H54 (cell line): ENCODE measurements at places on chromosomes 1 and 21.

DNA sequence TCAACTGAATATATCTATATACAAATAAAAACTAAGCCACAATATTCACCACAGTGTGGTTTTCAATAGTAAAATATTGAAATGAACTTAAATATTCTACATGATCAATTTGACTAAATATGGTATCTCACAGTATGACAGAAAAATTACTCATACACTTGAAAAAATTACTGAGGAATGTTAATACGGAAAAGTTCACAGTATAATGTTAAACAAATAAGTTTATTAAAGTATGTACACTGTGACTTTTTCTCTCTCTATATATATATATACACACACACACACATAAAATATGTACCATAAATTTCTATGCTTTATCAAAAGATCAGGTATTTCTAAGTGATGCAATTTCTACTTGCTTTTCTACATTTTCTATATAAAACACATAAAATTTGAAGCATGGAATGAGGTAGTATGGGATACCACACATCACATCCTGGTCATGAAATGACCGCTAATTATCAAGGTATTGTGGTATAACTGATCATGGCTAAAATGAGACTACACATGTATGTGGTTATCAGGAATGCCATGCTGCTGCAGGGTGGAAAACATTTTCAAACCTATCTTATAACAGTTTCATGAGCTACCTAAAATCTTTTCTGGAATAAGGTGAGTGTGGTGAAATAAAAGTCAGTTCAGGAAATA is 102.3 kb downstream of the CDC42BPA start:
- DNase-seq, result no peak

GRCh38 chr1:244536316-244536715 is 75.2 kb downstream of the CATSPERE start:
- DNase-seq, result no peak

- DNase-seq, result no peak
Measured at GRCh38 chr1:69657971-69658370, 90.2 kb downstream of the LRRC7 start.

DNA sequence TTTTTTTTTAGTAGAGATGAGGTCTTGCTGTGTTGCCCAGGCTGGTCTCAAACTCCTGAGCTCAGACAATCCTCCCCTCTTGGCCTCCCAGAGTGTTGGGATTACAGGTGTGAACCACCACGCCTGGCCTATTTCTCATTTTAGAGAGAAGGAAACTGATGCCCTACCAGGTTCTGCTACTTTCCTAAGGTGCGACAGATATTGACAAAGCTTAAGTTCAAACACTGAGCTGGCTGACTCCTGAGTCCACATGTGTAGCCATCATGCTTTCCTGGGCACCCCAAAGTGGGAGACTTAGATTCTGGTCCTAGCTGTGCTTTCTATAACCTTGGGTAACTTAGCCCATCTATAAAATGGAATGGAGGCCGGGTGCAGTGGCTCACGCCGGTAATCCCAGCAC is 5.1 kb upstream of the TMEM222 start:
- DNase-seq, result no peak

DNA sequence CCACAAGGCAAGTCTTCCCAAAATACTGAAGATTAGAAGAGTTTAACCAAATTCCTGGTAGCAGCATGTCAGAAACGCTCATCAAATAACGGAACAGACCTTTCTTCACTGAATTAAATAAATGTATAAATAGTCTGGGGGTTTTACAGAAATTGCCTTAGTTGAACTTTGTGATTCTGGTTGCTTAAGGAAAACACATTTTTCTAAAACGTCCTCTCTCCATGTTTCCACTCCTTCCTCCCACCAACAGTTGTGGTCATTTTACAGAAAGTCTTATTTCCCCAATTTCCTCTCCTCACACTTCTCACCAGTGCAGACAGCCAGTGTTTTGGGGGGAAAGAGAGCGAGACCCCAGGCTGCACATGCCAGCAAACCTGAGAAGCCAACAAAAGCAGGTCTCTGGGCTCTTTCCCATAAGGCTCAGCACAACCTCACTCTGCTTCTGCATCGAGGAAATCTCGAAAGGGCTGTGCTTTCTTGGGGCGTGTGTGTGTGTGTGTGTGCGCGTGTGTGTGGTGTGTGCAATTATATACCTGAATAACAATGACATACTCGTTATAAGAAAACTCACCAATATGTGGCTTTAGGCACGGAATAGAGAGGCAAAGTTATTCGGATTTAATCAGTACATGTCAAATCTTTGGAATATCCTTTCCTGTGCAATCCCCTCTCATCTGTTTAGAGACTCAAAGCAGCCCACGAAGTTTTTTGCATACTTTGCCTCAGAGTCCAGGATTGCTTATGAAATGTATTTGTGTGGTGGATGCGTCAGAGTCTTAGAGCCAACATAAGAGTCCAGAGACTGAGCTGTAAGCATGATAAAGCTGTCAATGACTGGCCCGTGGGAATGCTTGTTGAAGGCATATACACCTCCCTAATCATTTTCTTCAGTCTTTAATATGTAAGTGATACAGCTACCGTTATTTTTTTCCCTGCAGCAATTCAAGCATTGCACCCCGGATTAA is 2.0 kb downstream of the KCNJ15 start:
- no peak for DNase-seq

GRCh38 chr1:150931773-150932172 is 5.6 kb downstream of the SETDB1 start:
- no peak for DNase-seq

GRCh38 chr1:243291292-243291691 is 35.5 kb downstream of the SDCCAG8 start:
- DNase-seq, result no peak

- DNase-seq, result no peak
Measured at GRCh38 chr1:176051902-176052518, 155.1 kb downstream of the COP1 start.

- peak; percentile 57 for DNase-seq
Measured at GRCh38 chr1:224542783-224543440, 73.2 kb upstream of the CNIH3 start.

DNA sequence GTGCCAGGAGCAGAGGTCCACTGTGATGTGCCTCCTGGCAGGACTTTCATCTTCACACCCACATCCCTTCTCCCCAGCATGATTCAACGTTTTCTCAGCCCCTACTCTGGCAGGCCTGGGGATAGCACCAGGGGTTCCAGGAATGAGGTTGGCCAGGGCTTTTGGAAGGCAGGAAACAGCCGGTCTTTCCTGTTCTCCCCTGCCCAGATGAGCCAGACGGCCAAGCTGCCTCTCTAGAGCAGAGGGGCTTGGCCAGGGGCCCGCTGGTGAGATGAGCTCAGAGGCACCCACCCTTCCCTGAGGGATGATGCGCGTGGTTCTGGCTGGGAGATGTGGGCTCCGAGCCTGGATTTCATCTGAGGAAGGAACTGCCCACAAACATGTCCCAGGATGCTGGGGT is 4.3 kb upstream of the MFAP2 start:
- peak; percentile 84 for DNase-seq

- DNase-seq, result no peak
Measured at GRCh38 chr1:150612014-150612345, 17.4 kb downstream of the ENSA start.

GRCh38 chr1:71269818-71270217 is 189.0 kb upstream of the ZRANB2 start:
- no peak for DNase-seq

DNA sequence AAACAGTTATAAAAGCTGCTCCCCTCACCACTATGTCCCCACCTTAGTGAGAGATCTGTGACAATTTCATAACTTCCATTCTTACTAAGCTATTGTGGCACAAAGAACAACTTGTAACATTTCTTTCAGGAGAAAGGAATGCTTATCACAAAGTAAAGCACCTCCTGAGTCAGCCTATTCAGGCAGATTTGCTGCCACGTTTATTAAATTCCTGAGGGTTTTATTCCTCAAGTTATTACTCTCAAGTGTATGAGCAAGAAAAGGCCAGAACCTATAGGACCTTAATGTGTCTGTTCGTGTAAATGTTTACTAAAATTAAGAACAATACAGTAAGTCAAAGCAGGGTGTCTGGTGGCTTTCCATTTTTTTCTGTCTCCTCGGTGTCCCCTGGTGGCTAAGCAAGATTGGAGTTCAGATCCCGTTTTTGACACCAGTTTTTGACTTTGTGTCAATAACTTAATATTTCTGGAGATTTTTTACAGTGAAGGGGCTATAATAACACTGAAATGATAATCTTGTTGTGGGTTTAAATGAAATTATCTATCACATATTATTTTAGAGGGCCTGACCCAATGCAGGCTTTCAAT is 1539.6 kb downstream of the BRINP3 start:
- no peak for DNase-seq

GRCh38 chr1:239282411-239282810 is 104.0 kb upstream of the CHRM3 start:
- no peak for DNase-seq

DNA sequence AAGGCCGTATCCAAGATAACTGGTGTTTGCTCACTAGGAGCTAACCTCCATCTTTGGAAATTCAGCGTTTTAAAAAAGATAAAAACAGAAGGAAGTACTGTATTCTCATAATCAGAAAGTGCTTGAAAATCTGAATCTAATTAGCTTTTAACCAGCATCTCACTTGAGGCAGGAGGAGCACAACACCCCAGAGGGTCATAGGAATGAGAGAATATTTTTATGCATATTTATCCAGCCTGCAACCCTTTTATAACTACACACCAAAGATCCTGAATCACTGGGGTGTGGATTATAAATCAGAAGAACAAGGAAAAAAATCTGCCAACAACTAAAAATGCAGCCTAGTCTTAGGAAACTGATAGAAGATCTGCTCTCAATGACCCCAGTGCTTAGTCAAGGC is 68.0 kb upstream of the PTCH2 start:
- DNase-seq, result no peak

DNA sequence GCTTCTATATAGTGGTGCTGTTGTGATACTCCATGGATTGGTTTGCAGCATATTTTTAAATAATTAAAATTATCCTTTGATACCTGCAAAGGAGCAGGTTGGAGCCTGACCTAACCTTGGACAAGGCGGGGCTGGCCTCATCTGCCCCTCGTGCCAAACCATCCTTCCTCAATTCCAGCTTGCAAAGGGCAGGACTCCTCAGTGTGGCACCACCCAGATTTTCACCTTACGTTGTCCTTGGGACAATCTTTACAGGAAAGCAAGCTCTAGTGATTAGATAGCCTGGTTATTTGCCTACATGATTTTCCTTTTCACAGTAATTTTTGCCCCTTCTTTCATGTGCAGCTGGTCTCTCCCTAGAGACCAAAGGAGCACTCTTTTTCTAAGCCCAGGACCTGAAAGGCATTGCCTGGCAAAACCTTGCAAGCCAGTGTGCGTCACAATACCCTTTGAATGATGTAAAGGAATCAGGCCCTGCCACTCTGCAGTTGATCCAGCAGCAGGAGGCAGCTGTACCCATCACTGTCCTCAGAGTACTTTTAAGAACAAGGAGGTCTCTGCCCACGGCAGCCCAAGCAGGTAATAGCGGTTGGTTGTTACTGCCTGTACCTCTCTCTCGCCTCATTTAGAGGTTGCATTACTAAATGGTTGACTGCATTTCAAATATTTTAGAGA is 99.4 kb downstream of the ADSS2 start:
- no peak for DNase-seq

- DNase-seq, result no peak
Measured at GRCh38 chr21:41545500-41546359, 37.8 kb upstream of the TMPRSS2 start.

- peak; percentile 47 for DNase-seq
Measured at GRCh38 chr1:44609412-44609767, 64.9 kb downstream of the TMEM53 start.

GRCh38 chr1:178498896-178499675 is 2.3 kb upstream of the CLEC20A start:
- no peak for DNase-seq

DNA sequence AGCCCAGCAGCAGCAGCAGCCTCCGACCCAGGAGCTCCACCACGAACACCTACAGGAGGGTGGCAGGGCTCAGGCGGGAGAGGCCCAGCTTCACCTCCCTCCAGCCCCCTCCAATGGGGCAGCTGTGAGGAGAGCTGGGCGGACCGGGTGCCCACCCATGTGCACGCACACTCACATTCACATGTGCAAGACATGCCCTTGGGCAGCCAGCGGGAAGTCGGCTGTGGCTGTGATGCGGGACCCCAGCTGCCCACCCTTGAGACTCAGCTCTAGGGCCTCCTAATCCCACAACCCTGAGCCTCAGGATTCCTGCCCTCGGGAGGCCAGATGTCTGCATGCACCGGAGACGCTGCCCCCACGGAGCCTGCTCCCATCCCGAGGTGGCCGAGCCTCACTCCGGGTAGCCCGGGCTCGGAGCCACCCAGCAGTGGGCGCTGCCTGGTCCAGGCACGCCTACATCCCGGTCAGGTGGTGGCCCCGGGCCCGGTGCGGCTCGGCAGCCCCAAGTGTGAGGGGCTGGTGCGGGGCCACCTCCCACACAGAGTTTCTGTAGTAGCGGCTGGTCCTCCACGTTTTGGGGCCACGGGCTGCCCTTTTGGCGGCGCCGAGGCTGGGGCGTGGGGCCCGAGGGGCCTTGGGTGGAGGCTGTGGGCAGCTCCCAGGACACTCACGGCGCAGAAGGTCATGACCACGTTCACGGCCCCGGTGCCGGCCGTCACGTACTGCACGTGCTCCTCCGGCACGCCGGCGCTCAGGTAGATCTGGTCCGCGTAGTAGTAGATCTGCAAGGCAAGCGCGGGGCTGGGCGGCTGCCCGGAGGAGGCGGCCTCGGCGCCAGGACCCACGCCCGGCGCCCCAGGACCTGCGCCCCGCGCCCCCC is 12.9 kb upstream of the SLC2A7 start:
- no peak for DNase-seq

DNA sequence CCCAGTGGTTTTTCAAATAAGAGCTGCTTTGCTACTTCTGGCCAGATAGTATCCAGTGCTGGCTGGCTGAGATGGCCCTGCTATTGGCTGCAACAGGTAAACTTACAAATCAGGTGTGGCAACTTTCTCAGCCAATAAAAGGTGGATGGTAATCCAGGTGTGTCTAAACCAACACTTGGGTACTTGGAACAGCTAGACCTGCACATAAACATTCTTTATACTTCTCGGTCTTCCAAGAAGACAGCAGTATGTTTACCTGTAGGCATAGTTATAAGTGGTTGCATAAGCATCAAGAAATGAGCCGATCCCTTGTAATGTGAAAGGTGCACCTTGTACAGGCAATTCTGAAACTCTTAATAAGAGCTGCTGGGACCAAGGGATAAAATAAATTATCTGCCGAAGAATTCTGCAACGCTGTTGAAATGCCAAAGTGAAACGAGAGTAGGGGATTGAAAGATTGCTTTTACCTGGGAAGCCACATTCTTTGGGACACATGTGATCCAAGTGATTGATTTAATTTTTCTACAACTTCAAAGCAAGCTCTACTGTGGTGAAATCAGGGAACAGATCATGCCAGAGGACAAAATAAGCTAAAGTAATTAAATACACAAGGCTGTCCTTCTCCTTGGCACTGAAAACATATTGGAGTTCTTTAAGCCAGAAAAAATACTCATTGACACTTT is at the start of gene CLDN8:
TSS of gene CLDN8 (minus strand) at position 57 of the 683 bp plus-strand sequence. CDS start 172 bp downstream, outside the sequence.
- DNase-seq, result no peak
